ENCODE measurements at places on chromosomes 5 and 9. TPM values are rescaled to one million over a fixed set of nuclear protein-coding genes. Genes with fewer than 3 reads are reported as not detected.

DNA sequence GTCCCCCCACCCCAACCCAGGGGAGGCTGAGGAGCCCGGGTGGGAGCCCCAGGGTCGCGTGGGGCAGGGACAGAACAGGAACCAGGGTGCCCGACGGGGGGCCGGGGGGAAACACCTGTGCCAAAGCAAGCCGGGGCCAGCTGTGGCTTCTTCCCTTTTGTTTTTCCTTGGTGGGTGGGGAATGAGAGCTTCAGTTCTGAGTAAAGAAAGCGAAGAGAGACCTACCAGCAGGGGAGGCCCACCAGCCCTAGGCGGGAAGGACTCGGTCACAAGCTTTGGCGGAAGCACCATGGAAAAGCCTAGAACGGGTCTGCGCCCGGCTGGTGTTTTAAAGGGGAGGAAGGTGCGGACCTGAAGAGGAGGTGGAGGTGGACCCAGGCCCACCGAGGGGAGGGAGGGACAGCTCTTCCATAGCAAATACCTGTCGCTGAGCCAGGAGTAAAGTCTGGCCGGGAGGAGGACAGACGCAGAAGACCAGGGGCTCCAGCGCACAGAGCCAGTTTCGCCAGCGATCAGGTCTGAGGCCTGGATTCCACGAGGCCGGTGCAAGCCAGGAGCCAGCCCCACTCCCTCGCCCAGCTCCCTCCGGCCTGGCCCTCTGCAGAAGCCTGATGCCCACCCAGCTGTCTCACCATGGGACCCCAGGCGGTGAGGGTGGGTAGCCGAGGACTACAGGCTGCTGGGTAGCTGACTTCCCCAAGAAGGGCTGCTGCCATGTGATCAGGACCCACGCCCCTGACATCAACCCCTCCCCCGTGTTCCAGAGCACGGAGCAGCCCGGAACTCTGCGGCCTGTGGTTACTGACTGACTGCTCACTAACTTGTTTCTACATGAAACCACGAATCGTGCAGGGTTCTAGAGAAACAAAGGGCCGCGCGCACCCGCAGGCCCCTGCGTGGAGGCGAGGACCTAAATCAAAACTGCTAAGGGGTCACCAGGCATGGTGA is 849 bp upstream of the MGAT1 start:
- no peak for DNase-seq

DNA sequence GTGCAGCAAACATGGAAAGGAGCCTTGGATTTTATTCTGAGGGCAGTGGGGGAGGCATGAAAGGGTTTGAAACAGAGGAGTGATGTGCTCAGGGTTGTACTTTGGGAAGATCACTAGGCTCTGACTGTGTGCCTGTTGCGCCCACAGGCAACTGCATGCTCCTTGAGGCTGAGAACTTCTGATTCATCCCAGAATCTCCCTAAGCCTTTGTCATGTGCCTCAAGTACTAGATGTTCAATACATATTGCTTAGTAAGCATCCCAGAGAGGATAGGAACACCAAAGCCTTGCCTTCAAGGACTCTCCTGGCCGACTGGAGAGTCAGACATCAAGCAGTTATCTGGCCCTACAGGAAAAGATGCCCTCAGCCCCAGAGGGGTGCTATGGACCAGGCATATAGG is 54.1 kb downstream of the ARHGEF37 start:
- DNase-seq: no peak

GRCh38 chr5:57931807-57932206 is 449.2 kb upstream of the ACTBL2 start:
- DNase-seq: no peak

KCNV2 gene
- polyA plus RNA-seq: not detected
